Right atrium auricular region (tissue), 2 donors: ENCODE measurements at places on chromosomes 4 and X.

- H3K4me3 ChIP-seq, result no peak overlapping the region
- peaks cover 15% of the 10 kb centered on the region for H3K36me3 ChIP-seq
- H3K27me3 ChIP-seq, result no peaks in the 10 kb centered on the region
- DNase-seq, result no peak
- H3K4me1 ChIP-seq, result no peaks in the 10 kb centered on the region
Measured at GRCh38 chrX:68719904-68720614, 72.6 kb downstream of the STARD8 start.

DNA sequence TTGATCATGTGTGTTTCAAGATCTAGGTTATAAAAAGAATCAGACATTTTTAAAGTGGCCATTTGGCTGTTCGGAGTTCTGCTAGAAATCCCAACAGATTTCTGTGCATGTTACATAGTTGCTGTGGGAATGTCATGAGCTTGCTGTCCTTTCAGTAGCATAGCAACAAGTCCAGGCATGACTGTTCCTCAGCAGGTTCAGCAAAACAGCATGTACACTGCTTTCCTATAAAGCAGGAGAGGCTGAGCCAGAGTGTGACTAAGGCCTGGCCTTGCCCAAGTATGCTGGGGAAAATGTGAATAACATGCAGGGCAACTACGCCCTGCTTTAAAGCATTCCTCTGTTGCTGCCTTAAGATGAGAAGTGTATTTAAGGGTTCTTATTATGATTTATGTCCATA, 217.1 kb upstream of the SMIM31 start:
- no peaks in the 10 kb centered on the region for H3K4me1 ChIP-seq
- no peak overlapping the region for H3K4me3 ChIP-seq
- no peak for DNase-seq
- no peak overlapping the region for H3K27ac ChIP-seq
- H3K36me3 ChIP-seq, result no peaks in the 10 kb centered on the region

DNA sequence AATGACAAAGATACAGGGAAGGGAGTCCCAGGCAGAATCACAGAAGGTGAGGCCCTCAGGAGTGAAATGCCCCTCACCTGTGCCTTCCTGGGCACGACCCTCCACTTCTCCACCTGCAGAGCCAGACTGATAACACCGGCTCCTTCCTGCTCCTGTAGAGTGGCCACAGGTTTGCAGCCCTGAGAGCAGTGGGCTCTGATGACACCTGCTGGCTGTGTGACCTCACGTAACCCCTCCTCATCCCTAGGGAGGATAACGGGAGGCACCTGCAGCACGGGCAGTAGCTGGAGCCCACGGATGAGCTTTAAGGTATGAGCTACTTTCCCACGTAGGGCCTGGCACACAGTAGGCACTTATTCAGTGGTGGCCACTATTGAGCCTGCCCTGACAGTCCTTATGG, 25.5 kb upstream of the MAN2B2 start:
- no peaks in the 10 kb centered on the region for H3K27me3 ChIP-seq
- no peak overlapping the region for H3K27ac ChIP-seq
- no peaks in the 10 kb centered on the region for H3K36me3 ChIP-seq
- DNase-seq, result no peak
- H3K4me1 ChIP-seq, result no peaks in the 10 kb centered on the region
- H3K4me3 ChIP-seq, result no peak overlapping the region

GRCh38 chrX:131058136-131058868, at the start of gene ARHGAP36:
Gene ARHGAP36 (plus strand): TSS chrX:131058346. CDS start chrX:131081666, 23,320 bp downstream.
- H3K27ac ChIP-seq, result no peak within 1 kb of the TSS
- DNase-seq, result no peak
- no peaks in the 10 kb centered on the region for H3K36me3 ChIP-seq
- H3K4me3 ChIP-seq, result peak within 1 kb of the TSS; percentile 19

DNA sequence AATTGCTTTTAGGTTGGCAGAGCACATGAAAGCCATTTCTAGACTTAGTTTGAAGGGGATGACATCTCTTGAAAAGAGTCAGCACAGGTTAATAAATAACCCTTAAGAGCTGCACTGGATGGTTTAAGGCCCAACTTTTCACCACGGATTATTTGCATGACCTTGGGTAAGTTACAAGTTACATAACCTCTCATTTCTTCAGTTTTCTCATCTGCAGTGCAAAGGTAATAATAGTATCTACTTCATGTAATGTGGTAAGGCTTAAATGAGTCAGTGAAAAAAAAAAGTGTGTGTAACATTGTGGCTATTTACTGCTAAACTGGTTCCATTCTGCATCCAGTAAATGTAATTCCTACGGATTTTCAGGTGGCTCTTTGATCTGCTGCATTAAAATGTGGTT, 715.8 kb downstream of the CCSER1 start:
- H3K4me1 ChIP-seq, result no peaks in the 10 kb centered on the region
- DNase-seq, result no peak
- no peak overlapping the region for H3K4me3 ChIP-seq

GRCh38 chr4:186981161-186981560, 257.5 kb upstream of the FAT1 start:
- H3K36me3 ChIP-seq, result no peaks in the 10 kb centered on the region
- no peaks in the 10 kb centered on the region for H3K27me3 ChIP-seq
- H3K27ac ChIP-seq, result no peak overlapping the region
- H3K4me1 ChIP-seq, result no peaks in the 10 kb centered on the region
- no peak for DNase-seq

GRCh38 chr4:10983268-10983667, 298.7 kb upstream of the CLNK start:
- no peaks in the 10 kb centered on the region for H3K36me3 ChIP-seq
- H3K4me3 ChIP-seq, result no peak overlapping the region
- H3K27ac ChIP-seq, result no peak overlapping the region
- DNase-seq, result no peak
- H3K27me3 ChIP-seq, result no peaks in the 10 kb centered on the region

- H3K4me3 ChIP-seq, result no peak overlapping the region
- H3K36me3 ChIP-seq, result no peaks in the 10 kb centered on the region
- no peaks in the 10 kb centered on the region for H3K27me3 ChIP-seq
Measured at GRCh38 chrX:63400340-63400739, 49.2 kb upstream of the SPIN4 start.

DNA sequence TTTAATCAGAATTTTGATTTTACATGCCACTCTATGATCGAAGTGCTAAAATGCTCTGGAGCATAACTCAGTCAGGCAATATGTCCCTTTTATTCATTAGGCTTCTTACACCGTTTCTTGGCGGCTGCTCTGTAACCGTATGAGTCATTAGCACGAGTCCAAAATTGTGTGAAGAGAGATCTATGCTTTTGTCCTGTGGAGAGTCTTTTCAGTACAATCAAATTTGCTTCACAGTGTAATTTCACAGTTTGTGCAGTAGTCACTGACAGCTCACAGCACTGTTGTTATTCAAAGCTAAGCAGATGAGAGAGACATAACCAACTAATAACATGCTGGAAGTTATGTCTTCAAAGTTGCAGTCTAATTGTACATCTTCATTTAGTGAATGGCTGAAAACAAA, 167.8 kb downstream of the PCDH10 start:
- H3K27me3 ChIP-seq, result no peaks in the 10 kb centered on the region
- H3K27ac ChIP-seq, result no peak overlapping the region
- H3K4me3 ChIP-seq, result no peak overlapping the region
- no peaks in the 10 kb centered on the region for H3K4me1 ChIP-seq
- DNase-seq, result no peak

- DNase-seq, result no peak
- no peak overlapping the region for H3K4me3 ChIP-seq
- no peaks in the 10 kb centered on the region for H3K36me3 ChIP-seq
- no peaks in the 10 kb centered on the region for H3K4me1 ChIP-seq
Measured at GRCh38 chrX:72477376-72477775, 95.3 kb downstream of the HDAC8 start.

GRCh38 chr4:150828159-150828558, 186.9 kb downstream of the LRBA start:
- no peak overlapping the region for H3K4me3 ChIP-seq
- H3K27me3 ChIP-seq, result no peaks in the 10 kb centered on the region
- no peak overlapping the region for H3K27ac ChIP-seq
- no peaks in the 10 kb centered on the region for H3K4me1 ChIP-seq
- no peak for DNase-seq
- H3K36me3 ChIP-seq, result peaks cover 9% of the 10 kb centered on the region

- H3K4me1 ChIP-seq, result no peaks in the 10 kb centered on the region
- no peak for DNase-seq
- H3K27ac ChIP-seq, result no peak overlapping the region
Measured at GRCh38 chr4:100926039-100926717, 408.4 kb upstream of the EMCN start.

DNA sequence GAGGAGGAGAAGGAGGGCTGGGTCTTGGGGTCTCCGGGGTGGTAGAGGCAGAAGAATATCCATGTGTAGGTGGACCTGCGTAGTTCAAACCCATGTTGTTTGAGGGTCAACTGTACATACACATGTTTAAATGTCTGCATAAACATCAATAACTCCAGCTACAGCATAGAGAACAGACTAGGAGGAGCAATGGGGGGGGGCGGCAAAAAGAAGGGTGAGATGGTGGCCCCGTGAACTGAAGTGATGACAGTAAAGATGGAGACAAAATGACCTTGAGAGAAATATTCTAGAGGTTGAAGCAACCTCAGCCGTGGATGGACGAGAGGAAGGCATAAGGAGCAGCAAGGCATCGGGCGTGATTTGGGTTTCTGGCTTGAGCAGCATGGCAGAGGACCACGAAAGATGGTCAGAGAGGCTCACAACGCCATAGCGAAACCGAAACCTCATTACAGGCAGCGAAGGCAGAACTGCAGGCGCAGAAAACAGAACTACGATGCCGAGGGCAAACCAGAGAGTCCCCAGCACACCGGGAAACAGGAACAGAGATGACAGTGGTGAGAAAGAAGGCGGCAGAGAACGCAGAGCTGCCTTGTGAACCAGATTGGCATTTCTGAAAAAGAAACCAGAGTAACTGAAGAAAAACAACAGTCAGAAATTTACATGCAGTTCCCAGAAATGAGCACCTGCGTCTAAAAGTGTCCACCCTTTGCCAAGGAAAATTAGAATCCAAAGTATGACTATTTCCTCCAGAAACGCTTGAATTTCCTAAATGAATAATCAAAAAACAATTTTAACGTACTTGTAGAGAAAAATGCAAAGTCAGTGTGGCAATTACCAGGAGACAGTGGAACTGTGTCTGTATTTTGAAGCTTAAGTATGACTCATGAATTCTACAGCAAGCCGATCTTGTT, 50.3 kb upstream of the ENPP6 start:
- H3K4me1 ChIP-seq, result peaks cover 7% of the 10 kb centered on the region
- peak overlapping the region; percentile 21 for H3K27ac ChIP-seq
- H3K4me3 ChIP-seq, result no peak overlapping the region
- H3K36me3 ChIP-seq, result no peaks in the 10 kb centered on the region

- no peak for DNase-seq
- no peaks in the 10 kb centered on the region for H3K27me3 ChIP-seq
Measured at GRCh38 chrX:143781103-143781502, 60.6 kb upstream of the SPANXN2 start.

- no peak overlapping the region for H3K27ac ChIP-seq
- no peak overlapping the region for H3K4me3 ChIP-seq
- no peaks in the 10 kb centered on the region for H3K36me3 ChIP-seq
- H3K27me3 ChIP-seq, result no peaks in the 10 kb centered on the region
- DNase-seq, result no peak
Measured at GRCh38 chr4:48234575-48234974, 35.1 kb downstream of the TEC start.

DNA sequence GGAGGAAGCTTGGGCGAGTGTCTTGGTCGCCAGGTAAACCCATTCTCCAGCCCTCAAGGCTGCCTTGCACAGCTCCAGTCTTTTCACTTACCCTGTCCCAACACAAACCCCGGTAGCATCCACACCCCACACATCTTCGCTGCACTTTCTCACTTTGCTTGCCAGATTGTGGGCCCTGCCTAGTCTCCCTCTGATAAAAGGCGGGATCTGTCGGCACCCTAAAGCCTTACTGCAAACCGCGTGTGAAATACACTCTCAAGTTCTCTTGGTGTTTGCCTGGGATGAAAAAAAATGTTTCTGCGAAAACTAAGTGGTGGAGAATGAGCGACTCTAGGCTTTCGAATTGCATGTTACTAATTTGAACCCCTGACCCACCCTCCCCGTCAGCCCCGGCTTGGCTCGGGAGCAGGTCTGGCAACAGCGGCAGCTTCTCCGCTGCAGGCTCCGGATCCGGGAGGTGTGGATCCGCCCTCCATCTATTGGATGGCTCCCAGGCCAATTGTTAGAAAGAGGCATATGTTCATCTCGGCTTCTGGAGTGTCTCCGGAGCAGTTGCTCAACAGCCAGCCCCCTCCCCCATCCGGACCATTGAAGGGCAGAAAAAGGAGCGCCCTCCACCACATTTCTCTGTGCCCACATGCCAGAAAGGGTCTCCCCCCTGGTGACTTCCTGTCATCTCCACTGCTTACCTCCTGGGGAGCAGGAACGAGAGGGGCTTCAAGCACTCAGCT, 3.0 kb upstream of the CITED1 start:
- peak overlapping the region; percentile 37 for H3K4me3 ChIP-seq
- H3K27ac ChIP-seq, result no peak overlapping the region
- no peaks in the 10 kb centered on the region for H3K36me3 ChIP-seq
- DNase-seq, result no peak
- no peaks in the 10 kb centered on the region for H3K4me1 ChIP-seq
- peaks cover 32% of the 10 kb centered on the region for H3K27me3 ChIP-seq

GRCh38 chr4:22670956-22671355, 21.8 kb upstream of the GBA3 start:
- H3K4me3 ChIP-seq, result no peak overlapping the region
- H3K36me3 ChIP-seq, result no peaks in the 10 kb centered on the region
- H3K27me3 ChIP-seq, result no peaks in the 10 kb centered on the region
- no peak overlapping the region for H3K27ac ChIP-seq
- no peak for DNase-seq

GRCh38 chrX:49673394-49673793, 22.4 kb downstream of the PAGE1 start:
- H3K4me3 ChIP-seq, result no peak overlapping the region
- no peaks in the 10 kb centered on the region for H3K27me3 ChIP-seq
- H3K36me3 ChIP-seq, result no peaks in the 10 kb centered on the region

- DNase-seq, result no peak
- no peaks in the 10 kb centered on the region for H3K27me3 ChIP-seq
- no peaks in the 10 kb centered on the region for H3K4me1 ChIP-seq
- no peak overlapping the region for H3K4me3 ChIP-seq
Measured at GRCh38 chr4:123977641-123978081, 581.1 kb downstream of the SPRY1 start.

GRCh38 chr4:90126805-90127204, 389 bp upstream of the CCSER1 start:
- H3K27me3 ChIP-seq, result no peaks in the 10 kb centered on the region
- no peak for DNase-seq
- H3K27ac ChIP-seq, result peak overlapping the region; percentile 88
- no peaks in the 10 kb centered on the region for H3K36me3 ChIP-seq
- H3K4me3 ChIP-seq, result peak overlapping the region; percentile 72
- no peaks in the 10 kb centered on the region for H3K4me1 ChIP-seq

- H3K27me3 ChIP-seq, result no peaks in the 10 kb centered on the region
- no peaks in the 10 kb centered on the region for H3K4me1 ChIP-seq
- H3K4me3 ChIP-seq, result no peak overlapping the region
- H3K27ac ChIP-seq, result no peak overlapping the region
Measured at GRCh38 chr4:55385201-55385649, 10.5 kb upstream of the TMEM165 start.

- no peaks in the 10 kb centered on the region for H3K4me1 ChIP-seq
- no peak for DNase-seq
- H3K27me3 ChIP-seq, result no peaks in the 10 kb centered on the region
- H3K36me3 ChIP-seq, result no peaks in the 10 kb centered on the region
Measured at GRCh38 chrX:96004386-96004785, 680.3 kb upstream of the DIAPH2 start.
